ENCODE measurements at places on chromosomes 4 and X. TPM values are rescaled to one million over a fixed set of nuclear protein-coding genes. Genes with fewer than 3 reads are reported as not detected.

GRCh38 chr4:149017002-149017734, 575.0 kb upstream of the NR3C2 start:
- DNase-seq, result no peak

DNA sequence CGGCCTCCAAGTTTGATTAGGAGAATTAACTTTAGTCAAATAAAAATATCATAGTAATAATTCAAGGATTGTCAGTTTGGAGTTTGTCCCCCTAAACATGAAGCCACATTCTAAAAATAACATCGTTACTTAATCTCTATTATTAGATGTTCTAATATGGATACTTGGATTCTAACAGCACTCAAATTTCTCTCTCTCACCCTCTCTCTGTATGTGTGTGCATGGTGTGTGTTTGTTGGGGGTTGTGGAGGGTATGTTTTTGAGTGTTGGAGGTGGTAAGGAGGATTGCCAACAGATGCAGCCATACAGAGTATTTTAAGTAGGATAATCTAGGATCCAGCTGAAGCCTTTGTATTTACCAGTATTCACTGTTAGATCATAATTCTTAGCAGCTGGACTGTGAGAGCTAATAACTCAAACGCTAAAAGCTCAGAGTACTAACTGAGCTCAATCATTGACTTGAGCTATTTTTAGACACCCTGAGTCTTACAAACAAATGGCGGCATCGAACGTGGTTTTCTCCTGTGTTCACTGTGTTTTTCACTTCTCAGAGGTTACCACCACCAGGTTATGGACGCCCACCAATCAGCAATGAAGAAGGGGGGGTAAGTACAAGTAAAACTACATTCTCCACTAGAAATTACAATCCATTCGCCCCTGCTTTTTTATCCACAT, 8.8 kb downstream of the ENAM start:
- peak; percentile 23 for DNase-seq

GRCh38 chrX:98379134-98379533, 1495.4 kb downstream of the RPA4 start:
- DNase-seq, result no peak

GRCh38 chr4:138658518-138658917, 357.1 kb upstream of the NOCT start:
- DNase-seq, result no peak

- no peak for DNase-seq
Observed at GRCh38 chr4:150814873-150815272, 200.2 kb downstream of the LRBA start.

DNA sequence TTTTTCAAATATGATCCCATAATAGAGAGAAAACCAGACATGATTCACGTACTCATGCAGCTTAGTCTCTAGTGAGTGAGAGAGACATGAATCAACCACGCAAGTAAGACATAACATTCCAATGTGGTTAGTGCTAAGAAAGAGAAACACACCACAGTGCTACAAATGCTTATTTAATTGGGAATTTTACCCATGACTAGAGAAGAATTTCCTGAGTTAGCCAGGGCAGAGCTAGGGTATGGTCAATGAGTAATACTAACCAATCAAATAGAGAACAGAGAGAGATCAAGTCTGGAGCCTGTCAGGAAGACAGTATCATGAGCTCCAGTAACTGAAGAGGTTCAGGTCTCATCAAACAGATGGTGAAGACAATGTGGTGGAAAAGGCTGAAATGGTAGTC, 495.2 kb downstream of the PDGFC start:
- DNase-seq, result no peak

- no peak for DNase-seq
Observed at GRCh38 chrX:119583431-119584059, 9.2 kb downstream of the UBE2A start.

- no peak for DNase-seq
Observed at GRCh38 chr4:54359919-54360650, 131.0 kb downstream of the PDGFRA start.

DNA sequence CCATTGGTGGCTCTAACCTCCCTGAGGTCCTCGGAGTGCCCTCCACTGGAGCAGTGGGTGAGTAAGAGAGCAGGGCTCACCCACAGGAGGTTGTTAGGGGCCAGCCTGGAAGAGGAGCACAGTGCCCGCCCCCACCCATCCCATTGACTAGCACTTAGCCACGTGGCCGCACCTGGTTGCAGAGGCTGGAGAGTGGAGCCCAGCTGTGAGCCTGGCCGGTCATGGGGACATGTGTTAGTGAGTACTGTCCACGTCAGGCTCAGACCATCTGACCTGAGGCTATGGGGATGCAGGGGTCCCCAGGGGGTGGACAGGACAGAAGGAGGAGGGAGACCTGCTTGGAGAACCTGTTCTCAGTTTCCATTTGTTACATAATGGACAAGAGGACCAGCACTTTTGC, 1.4 kb upstream of the MAN2B2 start:
- DNase-seq, result no peak

- DNase-seq, result no peak
Observed at GRCh38 chrX:152451731-152451980, 541 bp upstream of the GABRA3 start.

- DNase-seq, result no peak
Observed at GRCh38 chr4:62627671-62628070, 1427.5 kb downstream of the ADGRL3 start.

GRCh38 chrX:357693-358471, 28.8 kb downstream of the PPP2R3B start:
- DNase-seq, result no peak

TMEM128 gene
- 49.4 TPM for polyA plus RNA-seq

EMCN gene
- polyA plus RNA-seq, result 38.3 TPM

ZCCHC18 gene
- polyA plus RNA-seq, result 4.8 TPM

SH3D19 gene
- 58.4 TPM for polyA plus RNA-seq

MAGEA11 gene
- polyA plus RNA-seq, result not detected

INTS6L gene
- polyA plus RNA-seq, result 39.3 TPM
